ENCODE measurements at places on chromosomes 3 and 15. TPM values are rescaled to one million over a fixed set of nuclear protein-coding genes. Genes with fewer than 3 reads are reported as not detected.

The SLC12A1 gene
- polyA plus RNA-seq = 230 TPM

The OSTN gene
- polyA plus RNA-seq = 8.5 TPM

The ERC2 gene
- polyA plus RNA-seq = 3.3 TPM

The ACTC1 gene
- polyA plus RNA-seq = 1.2 TPM

The FOXB1 gene
- 0.06 TPM for polyA plus RNA-seq
